ENCODE measurements at places on chromosomes 5 and 9.

- DNase-seq, result no peak
Measured at GRCh38 chr5:108703313-108703712, 44.4 kb upstream of the FER start.

GRCh38 chr5:73172951-73173350, at the start of gene TMEM174:
Gene TMEM174 (plus strand): TSS chr5:73173193. CDS start chr5:73173244, 51 bp downstream.
- DNase-seq, result no peak

GRCh38 chr5:126309860-126310259, 113.3 kb upstream of the GRAMD2B start:
- DNase-seq, result no peak

DNA sequence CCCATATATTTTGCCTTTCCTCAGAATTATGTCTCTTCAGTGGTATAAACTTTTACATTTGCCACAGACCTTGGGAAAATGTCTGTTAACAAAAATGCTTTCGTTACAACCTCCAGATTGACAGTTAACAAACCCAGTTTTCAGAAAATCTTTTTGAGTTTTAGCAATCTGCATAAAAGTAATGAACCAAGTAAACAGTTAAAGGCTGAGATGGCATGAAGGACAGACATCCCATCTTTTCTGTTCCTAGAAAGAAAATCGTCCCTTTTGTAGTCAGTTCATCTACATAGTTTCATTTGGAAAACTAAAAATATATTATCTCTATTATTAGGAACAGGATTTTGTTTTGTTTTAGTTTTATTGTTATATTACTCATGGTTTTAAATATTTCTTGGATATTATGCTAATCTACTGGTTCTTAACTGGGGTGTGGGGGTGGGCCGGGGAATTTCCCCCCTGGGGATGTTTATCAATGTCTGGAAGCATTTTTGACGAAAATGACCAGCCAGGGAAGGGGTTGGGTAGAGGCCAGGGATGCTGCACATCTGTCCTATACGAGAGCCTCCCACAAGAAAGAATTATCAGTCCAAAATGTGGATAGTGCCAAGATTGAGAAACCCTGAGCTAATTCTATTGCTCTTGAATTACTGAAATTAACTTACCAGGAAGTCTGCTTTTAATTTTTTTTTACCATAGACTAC, 11.9 kb downstream of the FYB1 start:
- DNase-seq, result no peak

- DNase-seq, result no peak
Measured at GRCh38 chr5:53482717-53483638, 2.5 kb downstream of the FST start.

GRCh38 chr5:4704951-4705350, 435.2 kb upstream of the ADAMTS16 start:
- no peak for DNase-seq

- no peak for DNase-seq
Measured at GRCh38 chr5:175878544-175879438, 7.4 kb downstream of the CPLX2 start.

- DNase-seq, result no peak
Measured at GRCh38 chr5:149432376-149432775, 53.3 kb upstream of the IL17B start.

GRCh38 chr9:38727497-38728001, 7.6 kb upstream of the FAM240B start:
- DNase-seq, result no peak

- DNase-seq, result no peak
Measured at GRCh38 chr5:16065831-16066230, 113.8 kb downstream of the MARCHF11 start.

- no peak for DNase-seq
Measured at GRCh38 chr9:27485158-27485557, 38.9 kb upstream of the IFNK start.

DNA sequence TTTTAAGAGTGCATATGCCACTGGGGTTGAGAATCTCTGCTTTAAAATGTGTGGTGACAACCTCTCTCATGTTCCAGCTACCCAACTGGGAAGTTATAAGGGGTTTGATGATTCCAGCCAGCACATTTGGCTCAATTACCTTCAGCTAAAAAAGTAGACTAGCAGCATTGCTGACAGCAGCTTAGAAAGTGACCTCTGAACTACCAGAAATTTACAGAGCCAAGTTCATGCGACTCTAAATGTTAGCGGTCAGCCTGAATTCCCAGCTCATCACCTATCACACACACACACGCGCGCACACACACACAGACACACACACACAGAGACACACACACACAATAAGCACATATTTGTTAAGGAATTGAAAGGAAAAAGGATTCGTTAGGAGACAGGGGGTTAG, 377.5 kb downstream of the TMEM167A start:
- DNase-seq, result no peak

- DNase-seq, result no peak
Measured at GRCh38 chr5:54150841-54151240, 159.5 kb downstream of the ARL15 start.

GRCh38 chr5:6766604-6767093, 53.4 kb downstream of the TENT4A start:
- DNase-seq, result peak; percentile 96

GRCh38 chr5:69300537-69301203, 31.9 kb downstream of the CCDC125 start:
- no peak for DNase-seq

- DNase-seq, result no peak
Measured at GRCh38 chr5:103834216-103834615, 271.6 kb upstream of the NUDT12 start.

DNA sequence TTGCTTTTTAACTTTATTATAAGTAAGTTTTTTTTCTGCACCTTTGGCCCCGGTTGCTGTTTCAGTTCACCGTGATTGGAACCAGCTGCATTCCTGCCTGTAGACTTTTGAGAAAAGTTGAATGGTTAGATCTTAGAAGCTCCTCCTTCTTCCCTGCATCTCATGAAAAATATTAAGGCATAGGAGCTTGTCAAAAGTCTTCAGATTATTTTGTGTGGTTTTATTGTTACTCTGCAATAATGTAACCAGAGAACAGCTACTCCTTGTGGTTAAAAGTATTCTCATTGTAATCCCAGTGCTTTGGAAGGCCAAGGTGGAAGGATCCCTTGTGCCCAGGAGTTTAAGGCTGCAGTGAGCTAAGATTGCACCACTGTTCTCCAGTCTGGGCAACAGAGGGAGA, 3.3 kb upstream of the SLC2A8 start:
- DNase-seq, result no peak

DNA sequence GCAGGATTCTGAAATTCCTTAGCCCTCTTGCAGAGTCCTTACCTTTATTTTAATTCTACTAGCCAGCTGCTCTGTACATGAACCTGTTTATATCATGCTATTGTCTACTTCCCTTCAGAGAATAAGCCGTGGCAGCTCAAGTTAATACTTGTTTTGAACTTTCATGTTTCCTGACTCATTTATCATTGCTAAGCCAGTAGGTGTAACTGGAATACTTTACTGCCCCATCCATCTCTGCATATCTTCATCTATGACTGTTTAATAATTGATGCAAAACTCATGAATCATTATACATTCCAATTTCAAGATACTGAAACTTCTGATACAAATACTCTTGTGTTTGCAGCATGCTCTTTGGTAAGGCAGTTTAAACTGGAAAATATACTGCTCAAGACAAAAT, 174.7 kb downstream of the PPP2R2B start:
- no peak for DNase-seq

- DNase-seq, result no peak
Measured at GRCh38 chr5:69416699-69417098, 1.8 kb downstream of the MARVELD2 start.

- DNase-seq, result no peak
Measured at GRCh38 chr5:180156141-180156540, 52.9 kb downstream of the RASGEF1C start.

DNA sequence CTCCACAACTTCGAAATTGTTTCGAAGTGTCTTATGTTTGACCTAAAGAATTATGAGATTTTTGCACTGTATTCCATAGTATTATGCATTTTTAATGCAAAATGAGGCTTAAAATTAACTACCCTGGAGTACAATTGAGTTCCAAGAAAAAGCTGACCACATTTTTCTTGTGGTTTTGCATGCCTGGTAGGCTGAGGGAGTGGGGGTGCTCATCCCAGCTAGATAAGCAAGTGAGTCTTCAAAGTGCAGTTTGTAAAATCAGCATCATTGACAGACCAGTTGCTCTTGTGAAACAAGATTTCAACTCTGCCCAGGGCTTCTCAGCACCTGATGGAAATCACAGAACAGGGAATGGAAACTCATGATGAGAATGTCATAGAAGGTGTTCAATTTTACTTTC, 17.0 kb upstream of the NDUFS4 start:
- DNase-seq, result no peak

DNA sequence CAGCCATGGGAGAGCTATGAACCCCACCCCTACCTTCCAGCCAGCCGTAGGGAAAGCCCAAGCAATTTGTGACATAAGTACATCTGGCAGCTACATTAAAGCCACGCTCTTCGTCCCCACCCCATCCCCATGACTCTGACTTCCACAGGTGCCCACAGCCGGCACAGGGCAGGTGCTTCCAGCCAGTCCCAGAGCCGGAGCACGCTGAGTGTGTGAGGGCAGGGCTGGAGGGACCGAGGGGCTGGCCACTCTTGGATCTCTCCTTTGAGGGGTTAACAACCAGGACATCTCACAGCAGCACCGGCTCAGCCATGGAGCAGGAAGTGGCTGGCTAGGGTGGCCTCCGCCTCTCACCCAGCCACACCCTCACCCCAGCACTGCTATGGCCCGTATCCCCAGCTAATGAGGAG, 2.4 kb upstream of the FAM78A start:
- DNase-seq, result no peak

- DNase-seq, result no peak
Measured at GRCh38 chr9:108786901-108787689, 68.7 kb downstream of the ACTL7B start.

GRCh38 chr5:565782-566440, 41.7 kb upstream of the SLC9A3 start:
- no peak for DNase-seq

DNA sequence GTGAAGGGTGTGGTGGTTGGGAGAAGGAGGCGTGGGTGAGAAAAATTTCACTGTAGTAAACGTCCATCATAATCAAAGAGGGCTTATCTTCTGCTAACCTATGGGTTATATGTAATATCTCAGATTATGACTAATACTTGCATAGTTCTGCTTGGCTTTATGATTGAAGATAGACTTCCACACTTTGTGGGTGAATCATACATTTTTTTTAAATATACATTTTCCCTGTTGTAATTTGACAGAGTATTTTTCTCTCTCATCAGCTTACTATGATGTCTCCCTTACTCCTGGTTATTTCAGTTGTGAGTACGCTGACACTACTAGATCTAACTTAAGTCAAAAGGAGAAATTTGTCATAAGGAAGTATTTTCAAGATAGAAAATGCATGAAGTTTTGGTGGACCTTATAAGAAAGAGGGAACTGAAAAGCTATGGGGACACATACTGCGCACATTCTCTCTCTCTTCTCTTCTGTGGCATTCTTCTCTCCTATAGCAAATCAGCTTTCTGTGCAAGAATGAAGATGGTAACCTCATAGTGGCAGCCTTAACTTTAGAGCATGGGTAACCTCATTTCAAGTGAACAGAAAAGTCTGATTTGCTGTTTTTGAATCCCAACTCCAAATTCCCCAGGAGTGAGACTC, 4.9 kb upstream of the JAK2 start:
- no peak for DNase-seq

DNA sequence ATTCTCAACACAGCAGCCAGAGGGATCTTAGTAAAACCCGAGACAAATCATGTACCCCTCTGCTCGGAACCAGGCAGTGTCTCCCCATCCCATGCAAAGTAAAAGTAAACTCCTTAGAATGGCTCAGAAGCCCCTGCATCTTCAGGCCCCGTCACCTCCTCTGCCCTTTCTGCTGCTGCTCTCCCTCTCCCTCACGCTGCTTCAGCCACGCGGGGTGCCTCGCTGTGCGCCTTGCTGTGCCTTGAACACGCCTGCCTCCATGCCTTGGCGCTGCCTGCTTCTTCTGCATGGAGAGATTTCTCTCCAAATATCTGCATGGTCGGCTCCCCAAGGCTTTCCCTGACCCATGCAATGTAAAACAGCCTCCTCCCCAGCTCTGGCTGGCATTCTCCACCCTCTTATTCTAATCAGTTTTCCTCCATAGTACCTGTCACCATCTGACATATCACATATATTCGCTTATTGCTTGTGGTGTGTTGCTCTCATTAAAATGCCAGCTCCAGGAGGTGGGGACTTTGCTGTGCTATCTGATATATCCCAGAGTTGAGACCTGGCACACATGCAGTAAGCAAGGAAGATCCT, 8.0 kb downstream of the GPRIN1 start:
- DNase-seq, result no peak

- DNase-seq, result no peak
Measured at GRCh38 chr5:141369994-141370848, at the start of gene PCDHGB3. Gene PCDHGB3 (plus strand): TSS chr5:141370242. CDS start chr5:141370395, 153 bp downstream.

DNA sequence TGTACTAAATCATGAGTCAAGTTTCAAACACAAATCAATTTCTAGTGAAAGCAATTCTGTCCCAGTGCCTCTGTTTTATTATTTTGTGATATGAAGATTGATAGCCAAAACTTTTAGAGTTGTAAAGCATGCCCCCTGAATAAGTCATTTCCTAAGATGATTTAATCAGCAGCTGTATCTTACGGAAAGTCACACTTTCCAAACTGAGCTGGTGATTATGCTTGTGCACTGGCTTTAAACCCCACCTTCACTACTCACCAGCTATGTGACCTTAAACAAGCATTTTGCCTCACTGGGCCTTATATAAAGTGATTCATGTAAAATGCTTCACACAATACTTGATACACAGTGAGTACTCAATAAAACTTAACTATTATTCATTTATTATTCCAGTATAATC, 78.1 kb downstream of the EDIL3 start:
- DNase-seq, result no peak

- DNase-seq, result no peak
Measured at GRCh38 chr9:87478226-87478992, 19.3 kb upstream of the DAPK1 start.

DNA sequence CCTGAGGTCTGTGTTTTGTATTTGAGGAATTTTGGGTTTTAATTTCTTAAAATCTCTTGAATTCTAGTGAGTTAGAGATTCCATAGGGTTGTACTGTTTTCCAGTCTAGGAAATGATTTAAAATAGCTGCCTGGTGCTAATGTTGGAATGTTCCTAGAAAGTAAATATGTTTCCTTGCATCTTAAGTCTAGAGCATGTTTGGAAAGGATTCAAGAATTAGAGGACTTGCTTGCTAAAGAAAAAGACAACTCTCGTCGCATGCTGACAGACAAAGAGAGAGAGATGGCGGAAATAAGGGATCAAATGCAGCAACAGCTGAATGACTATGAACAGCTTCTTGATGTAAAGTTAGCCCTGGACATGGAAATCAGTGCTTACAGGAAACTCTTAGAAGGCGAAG, 41.8 kb downstream of the LMNB1 start:
- DNase-seq, result no peak

- DNase-seq, result no peak
Measured at GRCh38 chr5:158380661-158381060, 521.7 kb upstream of the CLINT1 start.

DNA sequence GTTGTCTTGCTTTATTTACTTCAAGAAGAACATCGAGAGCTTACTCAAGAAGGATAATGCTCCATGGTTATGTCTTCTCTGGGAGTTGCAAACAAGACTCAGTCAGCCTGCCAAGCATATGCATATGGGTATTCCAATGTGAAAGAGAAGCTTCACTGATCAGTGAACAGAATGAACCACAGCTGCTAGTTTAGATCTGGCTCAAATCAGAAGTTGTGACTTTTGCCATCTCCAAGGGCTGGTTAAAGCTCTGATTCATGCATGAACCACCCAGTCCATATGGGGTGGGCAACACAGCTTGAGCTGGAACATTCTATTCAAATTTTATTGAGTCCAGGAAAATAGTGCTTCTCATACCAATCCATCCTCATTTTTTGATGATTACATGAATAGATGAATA, 50.0 kb downstream of the ATPSCKMT start:
- DNase-seq, result no peak
